ENCODE measurements at places on chromosomes 2 and 18.
A peak's percentile ranks its signal among the peaks of the same experiment; 100 is the strongest.

DNA sequence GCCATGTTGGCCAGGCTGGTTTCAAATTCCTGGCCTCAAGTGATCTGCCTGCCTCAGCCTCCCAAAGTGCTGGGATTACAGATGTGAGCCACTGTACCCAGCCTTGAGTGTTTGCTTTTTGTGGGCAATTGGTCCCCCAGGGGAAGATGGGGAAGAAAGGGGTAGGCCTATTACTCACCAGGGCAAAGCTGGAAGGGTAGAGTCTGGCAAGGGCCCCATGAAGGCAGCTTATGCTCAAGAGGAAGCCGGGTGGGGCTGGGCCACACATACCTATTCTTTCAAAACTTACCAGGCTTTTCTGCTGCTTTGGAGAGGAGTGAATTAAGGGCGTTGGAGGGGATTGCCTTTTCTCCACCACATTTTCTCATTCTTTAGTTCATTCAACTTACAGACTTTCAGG, 24.5 kb upstream of the CD28 start:
- no peak for DNase-seq

DNA sequence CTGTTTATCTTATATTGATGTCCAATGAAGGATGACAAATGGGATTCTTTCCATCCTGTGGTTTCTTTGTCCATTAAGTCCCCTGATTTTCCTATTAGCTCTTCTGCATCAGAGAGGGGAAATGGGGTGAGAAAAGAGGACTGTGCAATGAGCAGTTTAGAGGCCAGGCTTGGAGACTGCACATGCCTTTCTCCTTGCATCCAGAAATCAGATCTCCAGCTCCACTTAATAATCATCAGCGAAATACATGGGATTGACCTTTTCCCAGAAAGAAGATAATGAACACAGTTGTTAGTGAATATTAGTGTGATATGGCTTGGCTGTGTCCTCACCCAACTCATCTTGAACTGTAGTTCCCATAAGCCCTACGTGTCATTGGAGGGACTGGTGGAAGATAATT, 697.4 kb downstream of the CBLN2 start:
- DNase-seq: no peak

GRCh38 chr18:47983055-47983454, 52.6 kb upstream of the SMAD2 start:
- no peak for DNase-seq

GRCh38 chr2:218852911-218853667, 6.5 kb upstream of the WNT6 start:
- peak; percentile 67 for DNase-seq

DNA sequence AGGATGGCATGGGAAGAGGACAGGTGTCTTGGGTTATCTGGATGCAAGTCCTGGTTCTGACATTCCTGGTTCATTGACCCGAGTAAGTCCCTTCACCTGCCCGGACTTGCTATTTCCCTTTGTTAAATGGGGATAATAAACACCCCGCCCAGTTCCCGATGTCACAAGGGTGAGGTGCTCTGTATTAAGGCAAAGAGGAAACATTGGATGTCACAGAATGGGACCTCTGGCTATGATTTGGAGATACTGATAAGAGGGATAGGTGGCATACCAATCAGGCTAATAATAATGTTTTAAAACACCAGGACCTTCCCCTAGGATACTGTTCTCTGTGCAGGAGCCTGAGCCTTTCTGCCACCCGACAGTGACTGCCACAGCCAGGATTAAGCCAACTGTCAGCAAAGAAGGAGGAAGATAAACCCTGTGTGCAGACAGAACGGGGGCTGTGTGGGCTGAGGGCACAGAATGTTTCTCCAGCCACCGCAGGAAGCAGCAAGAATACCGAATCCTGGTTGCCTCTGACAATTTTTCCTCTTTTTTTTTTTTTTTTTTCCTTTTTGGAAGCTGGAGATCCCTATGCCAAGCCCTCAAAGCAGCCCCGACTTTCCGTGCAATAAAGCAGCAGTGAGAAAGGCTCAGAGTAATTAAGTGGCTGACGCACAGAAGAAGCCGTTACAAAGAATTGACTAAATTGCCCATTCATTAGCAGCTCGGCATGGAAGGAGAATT, 336.6 kb downstream of the SMAD2 start:
- no peak for DNase-seq

DNA sequence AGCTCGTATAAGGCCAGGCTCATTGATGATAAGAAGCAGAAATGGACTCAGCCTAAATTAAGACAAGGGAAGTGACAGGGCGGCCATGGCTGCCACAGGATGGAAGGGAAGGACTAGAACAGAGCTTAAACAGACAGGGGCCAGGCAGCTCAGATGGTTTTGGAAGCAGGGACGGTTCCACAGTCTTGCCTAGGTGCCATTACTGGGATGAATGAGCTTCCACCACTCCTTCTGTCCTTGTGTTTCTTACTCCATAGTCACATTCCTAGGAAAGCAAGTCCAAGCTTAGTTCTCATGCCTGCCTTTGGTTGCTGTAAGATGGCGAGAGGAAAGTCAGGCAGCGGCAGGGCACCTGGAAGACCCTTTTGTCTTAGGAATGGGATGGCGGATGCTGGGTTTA, 11.9 kb downstream of the GNLY start:
- no peak for DNase-seq

DNA sequence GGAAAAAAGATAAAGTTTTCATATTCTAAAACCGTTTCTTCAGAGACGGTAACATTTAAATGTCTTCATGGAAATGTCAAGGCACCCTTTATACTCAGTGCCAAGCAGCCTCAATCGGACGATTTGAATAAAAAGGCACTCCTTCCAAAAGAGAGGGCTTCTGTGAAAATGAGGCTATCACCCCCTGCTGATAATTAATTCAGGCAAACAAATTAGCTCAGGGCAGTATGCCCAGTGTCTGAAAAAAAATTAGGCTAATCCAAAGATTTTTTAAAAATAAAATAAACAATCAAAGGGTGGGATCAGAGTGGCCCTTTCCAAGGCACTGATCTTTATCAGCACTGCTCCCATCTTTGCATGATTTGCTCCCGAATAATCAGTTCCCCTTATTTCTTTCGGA, 151.0 kb upstream of the PID1 start:
- DNase-seq: no peak

- peak; percentile 36 for DNase-seq
Observed at GRCh38 chr18:23283916-23284430, 148.7 kb downstream of the CABLES1 start.

- no peak for DNase-seq
Observed at GRCh38 chr2:239262484-239263230, 138.2 kb downstream of the HDAC4 start.

Data from activated CD4-positive, alpha-beta T cell treated with anti-CD3 and anti-CD28 coated beads, Interleukin-2, Interleukin-6, amounts not matched to agents 100 ng/mL and 50 ng/mL, durations not matched to agents 16 hours and 8 hours (primary cell).